ENCODE measurements at places on chromosomes 5 and 9.

GRCh38 chr9:117549444-117549843 lies 134.6 kb upstream of the ASTN2 start:
- DNase-seq = no peak

- DNase-seq = no peak
Observed at GRCh38 chr5:161483721-161484120, 62.8 kb downstream of the GABRB2 start.

DNA sequence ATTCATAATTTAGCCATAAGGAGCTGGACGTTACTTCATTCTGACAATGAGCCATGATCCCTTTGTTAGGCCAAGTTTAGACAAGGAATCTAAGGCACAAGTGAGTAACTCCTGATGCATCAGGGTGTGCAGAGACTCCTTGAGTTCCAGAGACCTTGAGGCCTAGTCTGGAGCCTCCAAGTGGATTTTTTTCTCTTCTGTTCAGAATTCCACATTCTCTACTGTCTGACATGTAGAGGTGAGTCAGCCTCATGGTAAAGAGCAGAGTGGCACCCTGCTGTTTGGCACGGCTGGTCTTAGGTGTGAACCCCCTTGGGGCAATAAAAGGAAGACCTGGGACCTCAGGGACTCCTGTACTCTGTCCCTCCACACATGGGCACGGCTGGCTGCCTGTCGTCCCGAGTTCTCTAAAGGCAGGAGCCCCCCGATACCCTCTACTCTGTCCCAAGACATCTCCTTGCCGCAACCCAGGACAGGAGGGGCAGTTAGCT lies 22.0 kb upstream of the TGFBI start:
- no peak for DNase-seq

DNA sequence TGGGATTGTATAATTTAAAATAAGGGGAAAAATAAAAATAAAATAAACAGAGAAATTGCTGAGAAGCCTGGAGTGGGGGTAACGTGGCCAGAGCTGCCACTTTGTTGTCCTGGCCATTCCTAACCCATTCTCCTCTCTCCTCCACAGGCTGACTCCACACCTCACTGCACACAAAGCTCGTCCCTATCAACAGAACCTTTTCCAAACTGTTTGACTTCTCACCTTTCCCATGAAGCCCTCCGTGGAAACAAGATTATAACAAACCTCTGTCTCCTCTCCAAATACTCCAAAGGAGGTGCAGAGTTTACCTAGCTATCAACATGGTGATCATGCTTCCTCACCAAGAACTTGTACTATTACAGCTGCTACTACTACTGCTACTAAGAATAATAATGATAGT lies 151.1 kb downstream of the GLIS3 start:
- no peak for DNase-seq

GRCh38 chr9:84759300-84759750 lies 89.8 kb downstream of the NTRK2 start:
- peak; percentile 9 for DNase-seq

- no peak for DNase-seq
Observed at GRCh38 chr9:129163753-129164152, 14.3 kb downstream of the IER5L start.

DNA sequence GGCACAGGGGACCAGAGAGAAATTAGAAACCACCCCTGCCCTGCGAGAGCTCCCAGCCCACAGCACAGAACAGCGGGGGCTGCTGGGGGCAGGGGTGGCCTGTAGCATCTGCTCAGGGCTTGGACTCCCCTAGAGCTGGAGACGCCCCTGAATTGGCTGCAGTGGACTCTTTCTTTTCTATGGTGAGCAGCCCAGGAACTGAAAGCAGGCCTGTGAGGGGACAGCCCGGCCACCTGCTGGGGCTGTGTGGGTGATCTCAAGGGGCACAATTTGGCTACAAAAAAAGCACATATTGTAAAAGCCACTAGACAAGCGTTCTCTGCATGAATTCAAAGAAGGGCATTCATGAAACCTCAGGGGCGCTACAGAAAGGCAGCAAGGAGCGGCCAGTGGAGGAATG lies 57.5 kb upstream of the ICE1 start:
- no peak for DNase-seq

Measured in activated CD4-positive, alpha-beta T cell treated with anti-CD3 and anti-CD28 coated beads for 48 hours (primary cell).